ENCODE measurements at places on chromosomes 4 and X.

- DNase-seq = no peak
Observed at GRCh38 chr4:90584051-90584450, 456.9 kb downstream of the CCSER1 start.

- DNase-seq = no peak
Observed at GRCh38 chr4:46886711-46887110, 22.3 kb downstream of the COX7B2 start.

DNA sequence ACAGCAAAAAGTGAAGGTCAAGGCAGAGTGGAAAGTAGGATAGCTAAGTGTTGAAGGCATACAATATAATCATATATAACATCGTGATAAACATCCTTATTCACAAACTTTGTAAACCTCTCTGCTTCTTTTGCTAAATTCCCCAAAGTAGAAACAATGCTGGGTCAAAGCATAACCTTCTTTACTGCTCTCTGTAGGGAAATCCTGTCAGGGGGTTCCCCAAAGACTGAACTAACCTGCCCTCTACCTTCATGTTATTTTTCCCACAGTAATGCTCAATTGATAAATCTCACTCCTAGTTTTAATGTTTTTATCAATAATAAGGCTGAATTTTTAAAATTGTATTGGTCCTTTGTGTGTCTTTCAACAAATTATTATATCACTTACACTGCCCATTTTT is 55.7 kb downstream of the DCHS2 start:
- DNase-seq = no peak

GRCh38 chrX:113980953-113981352 is 602.9 kb upstream of the HTR2C start:
- DNase-seq = no peak

GRCh38 chr4:132056496-132056895 is 1092.6 kb upstream of the PCDH10 start:
- no peak for DNase-seq
